DMS79 (cell line): ENCODE measurements at places on chromosomes 4 and X.

DNA sequence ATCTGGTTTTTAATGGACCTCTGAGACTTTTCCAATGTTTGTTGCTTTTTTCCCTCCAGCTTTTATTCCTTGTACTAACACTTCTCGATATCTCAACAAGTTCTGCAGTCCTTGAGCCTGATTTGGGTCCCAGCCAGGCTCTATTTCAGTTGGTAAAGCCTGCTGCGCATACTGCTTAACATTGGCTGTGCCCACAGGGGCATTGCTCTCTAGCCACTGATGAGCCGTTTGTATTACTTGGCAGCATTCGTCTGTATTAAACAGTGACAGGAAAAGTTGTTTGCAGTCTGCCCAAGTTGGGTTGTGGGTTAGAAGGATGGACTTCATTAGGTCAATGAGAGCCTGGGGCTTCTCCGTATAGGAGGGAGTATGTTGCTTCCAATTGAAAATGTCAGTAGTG, 59.6 kb upstream of the XAGE1B start:
- DNase-seq: no peak

GRCh38 chr4:76494871-76495590, 60.0 kb downstream of the SHROOM3 start:
- DNase-seq: no peak

GRCh38 chrX:17567187-17567586, 170.1 kb upstream of the SCML1 start:
- no peak for DNase-seq

GRCh38 chr4:88843067-88843685, 145.5 kb upstream of the NAP1L5 start:
- DNase-seq: peak; percentile 5

DNA sequence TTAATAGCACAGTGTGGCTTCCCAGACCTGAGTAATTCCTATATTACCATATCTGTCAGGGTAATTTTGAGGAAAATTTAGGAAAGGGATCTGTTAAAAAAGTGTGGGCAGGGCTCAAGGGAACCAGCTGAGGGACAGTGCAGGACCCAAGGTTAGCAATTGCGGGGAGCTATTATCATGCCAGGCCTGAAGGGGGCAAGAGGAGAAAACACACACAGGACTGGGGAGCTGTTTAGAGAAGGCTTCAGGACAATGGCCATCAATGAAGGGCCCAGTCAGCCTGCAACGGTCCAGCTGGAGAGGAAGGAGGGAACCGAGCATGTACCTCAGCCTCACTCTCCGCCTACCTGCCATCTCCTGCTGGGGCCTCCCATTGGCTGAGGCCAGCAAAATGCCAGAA, 19.0 kb upstream of the NHS start:
- DNase-seq: no peak
